ENCODE measurements at places on chromosomes 1 and 21. TPM values are rescaled to one million over a fixed set of nuclear protein-coding genes. Genes with fewer than 3 reads are reported as not detected.
A peak's percentile ranks its signal among the peaks of the same experiment; 100 is the strongest.

- no peaks in the 10 kb centered on the region for H3K36me3 ChIP-seq
- H3K4me1 ChIP-seq = peaks cover 37% of the 10 kb centered on the region
- no peak for DNase-seq
- no peak overlapping the region for H3K4me3 ChIP-seq
Measured at GRCh38 chr1:83818916-83819315, 180.0 kb downstream of the TTLL7 start.

GRCh38 chr1:97337250-97338030 is 583.4 kb downstream of the DPYD start:
- no peaks in the 10 kb centered on the region for H3K4me1 ChIP-seq
- no peaks in the 10 kb centered on the region for H3K36me3 ChIP-seq
- H3K27me3 ChIP-seq = no peaks in the 10 kb centered on the region
- no peak overlapping the region for H3K4me3 ChIP-seq

GRCh38 chr1:33082575-33083108 is 1.7 kb downstream of the AZIN2 start:
- no peak for DNase-seq
- H3K27me3 ChIP-seq = no peaks in the 10 kb centered on the region
- peaks cover 16% of the 10 kb centered on the region for H3K4me1 ChIP-seq
- no peaks in the 10 kb centered on the region for H3K36me3 ChIP-seq

DNA sequence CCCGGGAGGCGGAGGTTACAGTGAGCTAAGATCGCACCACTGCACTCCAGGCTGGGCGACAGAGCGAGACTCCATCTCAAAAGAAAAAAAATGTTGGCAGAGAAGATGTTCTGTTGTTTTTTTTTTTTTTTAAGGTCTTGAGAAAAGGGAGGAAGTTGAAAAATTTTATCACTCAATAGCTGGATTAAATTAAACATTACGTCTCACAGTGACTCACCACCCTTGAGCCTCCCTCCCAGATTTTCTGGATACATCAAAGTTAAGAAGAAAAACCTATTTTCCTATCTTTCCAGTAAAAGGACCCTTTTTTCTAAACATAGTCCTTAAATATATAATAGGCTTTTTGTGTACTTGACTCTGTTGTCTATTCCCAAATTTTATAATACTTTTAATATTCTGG is 35.5 kb downstream of the IFNAR1 start:
- peaks cover 16% of the 10 kb centered on the region for H3K36me3 ChIP-seq
- H3K27ac ChIP-seq = no peak overlapping the region
- no peaks in the 10 kb centered on the region for H3K4me1 ChIP-seq
- no peak for DNase-seq
- H3K27me3 ChIP-seq = no peaks in the 10 kb centered on the region
- H3K4me3 ChIP-seq = no peak overlapping the region

GRCh38 chr1:201916649-201917249 is 28.1 kb downstream of the SHISA4 start:
- no peaks in the 10 kb centered on the region for H3K4me1 ChIP-seq
- peak; percentile 44 for DNase-seq
- no peaks in the 10 kb centered on the region for H3K27me3 ChIP-seq

DNA sequence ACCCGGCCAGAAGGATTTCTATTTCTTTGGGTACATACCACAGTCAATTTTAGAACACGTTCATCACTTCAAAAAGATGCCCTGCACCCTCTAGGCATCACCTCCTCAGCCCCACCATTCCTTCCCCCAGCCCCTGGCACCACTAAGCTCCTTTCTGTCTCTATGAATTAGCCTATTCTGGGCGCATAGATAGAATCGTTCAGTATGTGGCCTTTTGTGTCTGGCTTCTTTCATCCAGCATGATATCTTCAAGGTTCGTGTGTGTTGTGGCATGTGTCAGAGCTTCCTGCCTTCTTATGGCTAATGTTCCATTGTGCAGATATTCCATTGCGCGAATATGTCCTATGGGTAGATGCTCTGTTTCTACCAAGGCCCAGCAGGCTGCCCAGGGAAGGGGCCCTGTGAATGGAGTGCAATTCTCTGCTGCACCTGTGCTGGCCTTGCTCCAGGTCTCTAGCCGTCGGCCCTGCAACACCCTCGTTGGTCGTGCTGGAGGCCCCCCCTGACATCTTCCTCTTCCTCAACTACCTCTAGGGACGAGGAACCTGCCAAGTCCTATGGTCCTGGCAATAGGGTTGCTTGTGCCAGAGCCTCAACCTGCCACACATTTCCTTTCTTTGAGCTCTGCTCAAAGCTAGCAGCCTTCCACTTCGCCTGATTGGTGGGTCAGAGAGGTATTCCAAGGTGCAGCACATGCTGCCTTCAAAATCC is 113.5 kb downstream of the RIPK4 start:
- no peak overlapping the region for H3K27ac ChIP-seq
- DNase-seq = no peak
- no peaks in the 10 kb centered on the region for H3K36me3 ChIP-seq
- H3K4me1 ChIP-seq = no peaks in the 10 kb centered on the region

DNA sequence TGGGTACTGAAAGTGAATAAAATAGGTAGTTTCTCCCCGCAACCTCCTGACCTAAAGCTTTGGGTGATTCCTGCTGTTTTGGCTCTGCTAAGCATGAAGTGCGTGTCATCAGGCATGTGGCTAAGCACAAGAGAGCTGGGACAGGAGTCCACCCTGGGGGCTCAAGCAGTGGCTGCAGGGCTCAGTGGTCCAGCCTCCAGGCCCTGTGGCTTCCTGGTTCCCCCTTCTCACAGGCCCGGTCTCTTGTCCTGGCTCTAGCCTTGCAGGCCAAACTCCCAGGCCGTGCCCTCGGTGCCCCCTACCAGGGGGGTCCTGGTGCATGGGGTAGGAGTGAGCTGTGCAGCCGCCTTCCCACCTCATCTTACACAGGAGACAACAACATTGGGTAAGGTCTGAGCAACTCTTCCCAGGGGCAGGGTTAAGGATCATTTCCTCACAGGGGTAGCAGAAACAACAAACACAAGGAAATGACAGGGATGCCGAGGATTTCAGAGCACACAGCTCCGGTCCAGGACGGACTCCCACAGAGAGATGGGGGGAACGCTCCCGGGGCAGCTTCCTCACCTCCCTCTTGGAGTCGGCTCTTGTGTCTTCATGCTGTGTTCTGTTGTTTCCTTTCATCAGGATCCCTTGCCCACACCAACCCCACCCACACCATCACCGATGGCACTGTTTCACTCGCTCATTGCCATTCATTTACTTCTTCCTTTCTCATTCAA is 19.8 kb upstream of the SLC2A1 start:
- H3K4me1 ChIP-seq = no peaks in the 10 kb centered on the region
- no peak overlapping the region for H3K27ac ChIP-seq
- H3K27me3 ChIP-seq = no peaks in the 10 kb centered on the region
- H3K36me3 ChIP-seq = no peaks in the 10 kb centered on the region
- no peak overlapping the region for H3K4me3 ChIP-seq
- no peak for DNase-seq

DNA sequence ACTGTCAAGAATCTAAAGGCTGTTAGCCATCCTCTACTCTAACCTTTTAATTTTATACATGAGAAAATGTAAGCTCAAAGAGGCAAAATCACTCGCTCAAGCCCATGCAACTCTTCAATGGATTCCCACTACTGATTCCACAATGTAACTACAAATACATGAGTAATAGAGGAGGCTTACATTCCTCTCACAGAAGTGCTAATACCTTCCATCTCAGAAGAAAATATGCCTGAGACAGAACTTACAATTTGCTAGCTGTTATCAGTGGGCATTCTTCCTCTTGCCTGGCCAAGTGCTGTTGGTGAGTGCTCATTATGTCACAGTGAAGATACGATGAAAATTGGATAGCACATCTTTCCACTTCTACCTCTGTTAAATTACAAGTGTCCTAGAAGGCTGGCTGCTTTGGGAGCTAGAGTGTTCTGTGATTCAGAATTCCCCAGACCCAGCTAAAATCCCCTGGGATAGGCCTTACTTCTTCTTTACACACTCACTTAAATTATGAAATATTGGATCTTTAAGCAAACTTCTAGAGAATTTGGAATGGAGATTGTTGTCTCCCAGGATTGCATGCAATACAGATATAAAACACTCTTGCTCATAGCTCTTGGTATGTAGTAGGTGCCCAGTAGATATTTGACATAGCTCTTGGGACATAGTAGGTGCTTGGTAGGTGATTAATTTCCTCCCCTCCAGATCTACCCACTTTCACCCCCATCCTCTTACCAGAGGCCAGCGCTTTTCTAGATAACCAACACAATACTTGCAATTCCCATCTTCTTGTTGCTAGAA is 24.1 kb downstream of the BCL9 start:
- no peaks in the 10 kb centered on the region for H3K36me3 ChIP-seq
- H3K4me3 ChIP-seq = no peak overlapping the region
- H3K4me1 ChIP-seq = no peaks in the 10 kb centered on the region

GRCh38 chr1:3053366-3053980 is 15.5 kb upstream of the PRDM16 start:
- peaks cover 3% of the 10 kb centered on the region for H3K27me3 ChIP-seq
- H3K4me1 ChIP-seq = no peaks in the 10 kb centered on the region
- no peak overlapping the region for H3K4me3 ChIP-seq
- DNase-seq = no peak
- no peaks in the 10 kb centered on the region for H3K36me3 ChIP-seq

- DNase-seq = no peak
- H3K27ac ChIP-seq = no peak overlapping the region
- no peaks in the 10 kb centered on the region for H3K36me3 ChIP-seq
- H3K4me1 ChIP-seq = peaks cover 23% of the 10 kb centered on the region
- no peaks in the 10 kb centered on the region for H3K27me3 ChIP-seq
Measured at GRCh38 chr1:234879147-234880080, 249.2 kb downstream of the TOMM20 start.

DNA sequence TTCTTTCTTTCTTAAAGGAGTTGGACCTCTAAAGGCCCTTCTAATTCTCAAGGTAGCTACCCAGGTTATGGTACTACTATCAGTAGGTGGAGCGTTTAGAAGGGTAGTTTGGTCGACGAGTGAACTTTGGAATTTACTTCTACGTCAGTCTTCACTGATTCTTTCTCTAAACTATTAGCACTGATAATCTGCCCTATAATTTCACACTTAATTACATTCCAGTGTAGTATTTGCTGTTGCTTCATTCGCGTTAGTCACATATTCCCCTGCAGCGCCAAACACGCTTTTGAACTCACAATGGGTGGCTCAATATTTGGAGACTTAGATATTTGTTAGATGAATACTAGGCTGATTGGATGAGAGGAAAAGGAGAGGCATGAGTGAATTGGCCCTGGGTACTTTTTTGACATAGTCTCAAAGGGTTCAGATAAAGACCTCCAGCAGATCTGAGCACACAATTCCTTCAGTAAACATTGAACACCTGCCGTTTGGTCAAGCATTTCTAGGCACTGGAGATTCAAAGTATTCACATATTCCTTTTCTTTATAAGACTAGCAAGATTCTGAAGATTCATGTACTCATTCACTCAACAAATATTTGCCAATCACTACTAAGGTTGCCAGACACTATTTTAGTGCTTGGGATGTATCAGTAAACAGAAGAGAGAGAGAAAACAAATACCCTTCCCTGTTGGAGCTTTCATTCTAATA is 929 bp upstream of the FOXJ3 start:
- H3K27me3 ChIP-seq = no peaks in the 10 kb centered on the region
- peaks cover 9% of the 10 kb centered on the region for H3K4me1 ChIP-seq
- no peaks in the 10 kb centered on the region for H3K36me3 ChIP-seq
- DNase-seq = no peak
- peak overlapping the region; percentile 100 for H3K4me3 ChIP-seq

TEX38 gene
- not detected for polyA plus RNA-seq

KRTAP19-1 gene
- polyA plus RNA-seq = not detected

KCNT2 gene
- 6.1 TPM for polyA plus RNA-seq

KCNH1 gene
- not detected for polyA plus RNA-seq

Measured in liver (tissue), 10 donors.